ENCODE measurements at places on chromosomes 6 and 20.

- DNase-seq = no peak
These were observed 54.6 kb downstream of the LYRM4 start for GRCh38 chr6:5205877-5206850.

- DNase-seq = no peak
These were observed 183.1 kb downstream of the PRDM13 start for GRCh38 chr6:99789767-99790166.

DNA sequence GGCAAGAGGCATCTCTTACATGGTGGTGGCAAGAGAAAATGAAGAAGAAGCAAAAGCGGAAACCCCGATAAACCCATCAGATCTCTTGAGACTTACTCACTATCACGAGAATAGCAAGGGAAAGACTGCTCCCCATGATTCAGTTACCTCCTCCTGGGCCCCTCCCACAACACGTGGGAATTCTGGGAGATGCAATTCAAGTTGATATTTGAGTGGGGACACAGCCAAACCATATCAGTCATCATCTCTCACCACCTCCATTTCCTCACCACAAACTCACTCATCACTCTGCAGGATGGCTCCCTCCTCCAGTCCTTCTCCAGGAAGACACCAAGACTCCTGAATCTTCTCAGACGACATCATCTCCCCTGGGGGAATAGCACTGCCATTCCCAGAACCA, 25.8 kb upstream of the SLC16A10 start:
- DNase-seq = no peak

GRCh38 chr6:163414946-163415619, 565 bp downstream of the QKI start:
- peak; percentile 9 for DNase-seq

DNA sequence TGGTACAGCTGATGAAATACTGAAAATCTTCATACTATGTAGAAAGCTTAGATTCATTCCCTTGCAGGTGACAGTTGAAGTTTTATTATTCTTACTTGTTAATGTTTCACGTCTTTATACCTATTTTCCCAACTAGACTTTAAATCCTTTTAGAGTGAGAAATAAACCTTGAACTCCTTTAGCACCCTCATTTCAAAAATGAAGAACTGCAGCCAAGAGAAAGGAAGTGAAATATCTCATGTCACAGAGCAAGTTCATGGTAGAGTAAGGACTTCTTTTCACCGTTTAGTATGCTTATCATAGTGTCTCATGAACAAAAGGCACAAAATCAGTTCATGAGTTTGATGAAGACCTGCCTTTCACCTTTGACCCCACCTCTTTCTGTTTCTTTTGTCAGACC, 38.5 kb downstream of the ORC3 start:
- no peak for DNase-seq

- DNase-seq = no peak
These were observed 260.6 kb downstream of the TFAP2A start for GRCh38 chr6:10154251-10154650.

DNA sequence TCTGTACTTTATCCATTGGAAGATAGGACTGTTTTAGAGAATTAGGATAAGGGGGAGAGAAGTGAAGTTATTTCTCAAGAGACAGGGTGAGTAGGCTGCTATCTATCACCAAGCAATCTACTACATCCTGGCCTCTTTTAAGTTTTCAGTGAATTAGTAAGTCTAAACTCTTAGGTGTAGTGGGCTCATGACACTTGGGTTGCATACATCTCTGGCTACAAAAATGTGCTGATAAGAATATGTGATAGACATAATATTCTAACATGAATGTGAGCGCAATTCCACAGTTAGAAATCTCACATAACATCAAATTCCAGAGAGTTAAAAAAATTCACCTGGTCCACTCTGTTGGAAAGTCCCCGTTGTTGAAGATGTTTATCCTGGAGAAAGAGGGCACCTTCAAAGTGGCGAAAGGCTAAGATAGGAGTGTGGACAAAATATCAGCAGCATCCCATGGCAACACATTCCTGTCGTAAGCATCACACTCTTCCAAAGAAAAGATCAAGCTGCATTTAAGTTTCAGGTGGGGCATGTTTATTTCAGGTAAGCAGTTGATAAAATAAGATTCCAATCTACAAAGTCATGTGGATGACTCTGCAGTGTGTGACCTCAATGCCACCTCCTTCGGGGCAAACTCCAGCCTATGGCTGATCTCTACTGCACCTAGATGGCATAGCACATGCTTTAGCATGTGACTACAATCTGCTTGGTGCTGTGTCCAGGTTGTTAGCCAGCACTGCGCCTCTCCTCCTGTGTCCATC, 111.7 kb upstream of the NEDD9 start:
- no peak for DNase-seq

Data from activated CD4-positive, alpha-beta T cell treated with anti-CD3 and anti-CD28 coated beads, Interleukin-2, amount 50 U/mL, for 24 hours (primary cell).